ENCODE measurements at places on chromosomes 7 and 10. TPM values are rescaled to one million over a fixed set of nuclear protein-coding genes. Genes with fewer than 3 reads are reported as not detected.
A peak's percentile ranks its signal among the peaks of the same experiment; 100 is the strongest.

GRCh38 chr7:41691286-41692190, 11.4 kb downstream of the INHBA start:
- DNase-seq: no peak

- DNase-seq: no peak
Measured at GRCh38 chr10:116431598-116431997, 4.0 kb downstream of the PNLIPRP3 start.

GRCh38 chr10:3852147-3852904, 67.3 kb upstream of the KLF6 start:
- DNase-seq: no peak

GRCh38 chr10:529468-530230, 159.8 kb downstream of the DIP2C start:
- peak; percentile 71 for DNase-seq

DNA sequence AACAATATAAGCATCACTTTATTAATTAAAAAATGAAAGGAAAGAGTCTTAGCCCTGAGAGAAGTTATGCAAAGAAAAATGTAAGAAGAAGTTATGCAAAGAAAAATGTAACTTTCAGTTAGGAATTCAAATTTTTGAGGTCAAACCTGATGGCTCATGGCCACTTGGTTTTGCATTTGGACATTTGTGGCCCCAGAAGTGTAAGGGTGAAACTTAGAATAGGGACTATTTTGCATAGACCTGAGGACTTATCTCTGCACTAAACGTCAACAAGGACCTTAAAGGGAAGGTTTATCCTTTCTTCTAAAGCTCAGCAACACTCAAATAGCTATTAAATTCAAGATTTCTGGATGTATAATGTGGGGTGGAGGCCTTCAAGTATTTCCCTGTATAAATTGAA, 724.5 kb upstream of the POT1 start:
- DNase-seq: no peak

Gene C7orf57
- not detected for total RNA-seq

DNA sequence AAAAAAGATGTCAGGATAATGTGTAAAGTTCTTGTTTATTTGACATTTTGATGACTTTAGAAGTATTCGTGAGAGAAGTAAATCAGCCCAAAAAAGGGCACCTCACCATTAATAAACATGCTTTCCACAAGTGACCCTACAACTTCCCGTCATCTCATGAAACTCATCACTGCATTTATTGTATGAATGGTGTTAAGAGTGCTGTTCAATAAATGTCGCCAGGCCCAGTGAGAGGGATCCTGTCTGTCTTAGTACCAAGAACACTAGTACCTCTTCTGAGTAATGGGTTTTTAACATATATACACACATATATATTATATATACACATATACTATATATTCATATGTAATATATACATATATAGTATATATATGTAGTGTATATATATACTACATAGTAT, 61.9 kb downstream of the TMEM26 start:
- DNase-seq: no peak

Gene SEMA3D
- total RNA-seq: 1.9 TPM

Gene CALML5
- total RNA-seq: not detected

GRCh38 chr7:8490391-8491045, 57.1 kb downstream of the NXPH1 start:
- DNase-seq: no peak

DNA sequence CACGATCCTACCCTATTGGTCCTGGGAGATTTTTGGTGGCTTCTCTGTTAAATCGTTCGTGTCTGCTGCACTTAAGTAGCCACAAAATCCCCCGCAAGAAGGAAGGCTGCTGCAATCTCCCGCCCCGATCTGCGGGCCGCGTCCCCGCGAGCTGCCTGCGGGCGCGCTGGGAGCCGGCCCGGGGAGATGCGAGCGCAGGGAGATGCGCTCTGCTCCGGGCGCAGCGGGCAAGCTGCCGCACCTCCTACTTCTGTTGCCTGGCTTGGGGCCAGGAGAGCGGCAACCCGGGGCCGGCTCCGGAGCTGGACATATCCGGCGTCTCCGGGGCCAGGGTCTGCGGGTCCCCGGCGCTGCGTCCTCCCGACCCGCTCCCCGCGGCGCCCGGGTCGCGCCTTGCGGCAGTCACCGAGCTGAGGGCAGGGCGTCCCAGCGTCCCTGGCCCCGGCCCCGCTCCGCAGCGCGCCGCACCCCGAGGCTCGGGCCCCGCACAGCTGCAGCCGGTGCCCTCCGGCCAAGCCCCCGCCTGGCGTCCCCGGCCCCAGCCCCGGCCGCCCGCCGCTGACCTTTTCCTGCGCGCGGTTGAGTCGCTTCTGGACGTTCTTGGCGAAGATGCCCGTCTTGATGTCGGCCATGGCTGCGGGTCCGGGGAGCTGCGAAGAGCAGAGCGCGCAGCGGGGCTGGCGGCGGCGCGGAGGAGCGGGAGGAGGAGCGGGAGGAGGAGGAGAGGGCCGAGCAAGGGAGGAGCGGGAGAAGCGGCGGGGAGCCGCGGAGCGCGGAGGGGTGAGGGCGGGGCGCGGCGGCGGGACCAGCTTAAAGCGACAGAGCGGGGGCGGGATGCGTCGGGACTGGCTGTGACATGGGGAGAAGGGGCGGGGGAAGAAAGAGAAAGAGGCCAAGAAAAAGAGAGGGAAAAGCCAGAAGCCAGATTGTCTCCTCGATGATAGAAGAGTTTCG, at the start of gene AMPH:
Gene AMPH, minus strand, starts transcription at position 654 of the 954 bp plus-strand sequence. Its CDS starts 22 bp downstream, at position 632.
- DNase-seq: no peak
